ENCODE measurements at places on chromosomes 13 and 19.

GRCh38 chr13:91245288-91245687 lies 102.2 kb upstream of the MIR17HG start:
- no peak for DNase-seq

DNA sequence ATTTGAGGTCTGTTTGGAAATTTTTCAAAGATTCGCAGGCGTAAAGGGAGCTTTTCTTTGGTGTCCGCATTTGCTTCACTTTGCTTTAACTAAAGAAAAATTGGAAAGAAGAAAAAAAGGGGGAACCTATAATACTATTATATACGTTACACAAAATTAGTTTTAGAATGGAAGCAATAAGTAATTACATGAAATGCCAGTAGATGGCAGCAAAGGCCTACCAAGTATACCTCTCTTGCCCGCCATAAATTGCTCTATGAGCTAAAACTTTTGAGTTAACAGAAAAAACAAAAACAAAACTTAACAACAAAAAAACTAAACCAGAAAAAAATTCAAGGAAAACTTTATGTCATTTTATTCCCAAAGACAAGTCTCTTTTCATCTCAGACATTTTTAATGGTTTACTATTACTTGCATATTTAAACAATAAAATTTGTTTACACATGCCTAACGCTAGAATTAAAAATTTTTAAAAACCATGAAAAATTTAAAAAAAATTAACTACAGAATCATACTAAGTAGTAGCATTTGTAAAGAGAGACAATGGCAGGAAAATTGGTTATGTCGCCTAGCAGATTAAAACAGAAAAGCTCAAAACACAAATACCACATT lies 271.4 kb downstream of the NALCN start:
- DNase-seq: no peak

GRCh38 chr19:48681127-48681470 lies 8.3 kb upstream of the NTN5 start:
- no peak for DNase-seq

- DNase-seq: no peak
Observed at GRCh38 chr13:96053003-96053703, at the start of gene UGGT2. Gene UGGT2, minus strand, starts transcription at chr13:96053401. Its CDS starts 89 bp downstream, at chr13:96053312.

GRCh38 chr19:3036119-3036976 lies 7.3 kb upstream of the TLE2 start:
- DNase-seq: peak; percentile 33

GRCh38 chr13:98476106-98476505 lies 100.8 kb downstream of the STK24 start:
- DNase-seq: no peak

GRCh38 chr13:111901267-111901915 lies 165.6 kb upstream of the SOX1 start:
- DNase-seq: no peak

GRCh38 chr13:102227741-102228140 lies 174.1 kb downstream of the FGF14 start:
- DNase-seq: peak; percentile 42

GRCh38 chr13:41939398-41939797 lies 21.5 kb downstream of the VWA8 start:
- DNase-seq: no peak

GRCh38 chr19:38699027-38699346 lies 45.3 kb downstream of the CAPN12 start:
- DNase-seq: no peak

DNA sequence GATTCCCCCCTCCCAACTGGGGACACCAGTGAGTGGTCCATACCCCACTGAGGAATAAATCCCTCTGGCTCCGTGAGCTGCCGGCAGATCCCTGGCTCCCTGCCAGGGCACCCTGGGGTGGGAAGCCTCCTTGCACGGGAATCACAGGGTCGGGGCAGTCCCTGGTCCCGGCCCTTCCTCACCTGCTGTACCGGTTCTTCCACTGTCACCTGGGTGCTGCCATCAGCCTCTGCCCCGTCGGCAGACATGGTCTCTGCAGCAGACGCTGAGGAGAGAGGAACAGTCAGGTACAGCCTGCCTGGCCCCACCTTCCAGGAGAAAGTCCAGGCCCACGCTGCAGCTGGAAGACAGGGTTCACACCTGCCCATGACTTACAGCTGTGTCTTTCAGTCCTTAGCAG lies 6.3 kb downstream of the PLIN3 start:
- no peak for DNase-seq

GRCh38 chr13:51759240-51759639 lies 44.7 kb downstream of the DHRS12 start:
- DNase-seq: no peak

DNA sequence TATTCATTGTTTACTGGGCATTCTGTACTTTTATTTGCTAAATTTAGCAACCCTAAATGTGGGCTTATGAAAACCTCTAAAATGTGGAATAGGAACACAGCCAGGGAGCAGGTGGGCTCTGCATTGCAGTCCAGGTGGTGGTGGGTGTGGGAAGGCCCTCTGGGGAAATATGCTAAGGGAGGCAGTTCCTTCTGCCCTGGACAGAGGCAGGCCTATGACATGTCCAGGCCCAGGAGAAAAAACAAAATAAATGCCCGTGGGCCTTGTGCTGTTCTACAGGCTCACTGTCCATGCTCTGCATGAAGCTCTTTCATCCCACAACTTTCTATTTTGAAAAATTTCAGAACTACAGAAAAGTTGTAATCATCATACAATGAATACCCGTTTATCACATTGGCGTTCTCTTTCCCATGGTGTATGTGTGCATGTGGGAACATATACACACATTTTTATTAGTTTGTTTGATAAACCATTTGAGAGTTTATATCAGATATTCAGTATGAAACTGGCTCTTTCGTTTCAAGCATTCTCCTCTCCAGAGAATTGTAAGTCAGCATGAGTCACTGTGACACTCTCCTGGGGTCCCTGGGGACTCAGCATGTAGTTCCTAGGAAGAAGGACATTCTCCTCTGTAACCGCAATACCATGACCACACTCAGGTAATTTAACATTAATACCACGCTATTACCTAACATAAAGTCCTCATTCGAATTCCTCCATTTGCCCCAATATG lies 505.3 kb downstream of the COG6 start:
- no peak for DNase-seq

- no peak for DNase-seq
Observed at GRCh38 chr19:51794885-51795490, at the start of gene FPR3. Gene FPR3, plus strand, starts transcription at chr19:51795157. Its CDS starts 28,592 bp downstream, at chr19:51823749.

DNA sequence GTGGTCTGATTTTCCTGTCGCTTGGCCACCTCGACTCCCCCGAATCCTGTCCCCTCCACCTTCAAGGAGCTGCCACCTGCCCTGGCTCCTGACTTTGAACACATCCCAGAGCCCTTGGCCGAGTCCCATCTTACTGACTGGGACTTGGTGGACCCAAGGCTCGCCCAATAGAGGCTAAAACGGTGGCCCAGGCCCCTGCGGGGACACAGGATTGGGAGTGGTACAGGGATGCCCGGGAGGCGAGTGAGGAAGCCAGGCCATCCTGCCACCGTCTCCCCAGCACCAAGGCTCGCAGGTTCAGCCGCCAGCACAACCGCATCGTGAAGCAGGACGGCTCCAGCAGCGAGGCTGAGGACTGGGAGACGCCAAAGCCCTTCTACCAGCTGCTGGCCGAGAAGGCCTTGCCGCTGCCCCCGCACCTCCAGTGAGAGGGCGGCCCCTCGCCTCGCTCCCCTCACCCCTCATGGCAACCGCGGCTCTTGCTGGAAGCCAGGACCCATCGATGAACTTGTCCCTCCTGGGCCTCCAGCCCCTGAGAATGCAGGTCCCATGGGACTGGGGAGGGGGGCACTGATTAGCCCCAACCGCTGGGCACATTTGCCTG lies 5.3 kb downstream of the SIX5 start:
- no peak for DNase-seq

DNA sequence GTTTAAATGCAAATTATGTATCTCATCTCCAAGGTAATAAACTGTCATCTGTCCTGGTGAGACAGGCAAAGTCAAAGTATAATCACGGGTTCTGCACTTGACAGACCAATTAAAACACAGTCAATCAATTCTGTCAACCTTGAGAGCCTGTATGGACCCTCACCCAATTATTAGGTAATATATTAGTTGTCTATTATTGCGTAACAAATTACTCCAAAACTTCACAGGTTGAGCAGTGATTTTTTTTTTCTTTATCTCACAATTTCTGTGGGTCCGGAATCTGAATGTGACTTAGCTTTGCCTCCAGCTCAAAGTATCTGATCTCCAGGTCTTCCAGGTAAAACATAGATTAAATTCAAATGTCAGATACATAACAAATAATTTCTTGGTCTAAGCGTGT lies 707.4 kb upstream of the ARGLU1 start:
- DNase-seq: no peak

DNA sequence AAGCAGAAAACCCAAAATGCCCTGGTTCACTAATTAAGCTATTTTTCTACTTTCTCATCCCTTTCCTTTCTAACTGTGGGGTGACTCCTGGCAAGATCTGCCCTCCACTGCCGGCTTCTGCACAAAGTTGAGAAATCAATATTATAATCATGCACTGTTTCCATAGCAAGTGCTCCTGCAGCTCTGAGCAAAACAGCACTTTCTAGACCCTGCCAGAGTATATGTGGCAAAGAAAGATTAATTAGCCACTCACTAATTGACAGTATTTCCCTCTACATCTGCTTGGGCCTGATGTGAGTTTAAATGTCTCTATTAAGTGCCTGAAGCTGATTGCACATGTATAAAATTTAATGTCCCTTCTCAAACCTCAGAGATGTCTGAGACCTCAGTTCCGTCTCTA lies 39.5 kb upstream of the FAM216B start:
- DNase-seq: no peak

DNA sequence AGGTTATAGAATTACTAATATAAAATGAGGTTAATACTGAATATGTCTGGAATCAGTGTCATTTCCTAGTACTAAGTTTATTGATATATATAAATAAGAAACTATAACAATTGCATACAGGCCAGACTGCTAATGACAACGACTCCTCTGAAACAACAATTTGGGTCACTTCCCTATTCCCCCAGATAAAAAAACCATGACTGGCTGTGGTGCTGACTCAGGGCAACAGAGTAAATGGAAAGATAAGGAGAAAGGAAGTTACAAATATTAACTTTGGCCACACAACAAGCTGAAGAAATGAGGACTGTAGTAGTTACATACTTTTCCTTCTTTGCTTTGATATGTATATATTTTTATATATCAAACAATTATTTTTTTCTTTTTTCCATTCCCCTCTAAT lies 263.7 kb upstream of the PCDH9 start:
- DNase-seq: no peak

GRCh38 chr19:50327461-50328223 lies 1.5 kb downstream of the KCNC3 start:
- no peak for DNase-seq

GRCh38 chr13:102012299-102013293 lies 389.3 kb downstream of the FGF14 start:
- DNase-seq: peak; percentile 69

DNA sequence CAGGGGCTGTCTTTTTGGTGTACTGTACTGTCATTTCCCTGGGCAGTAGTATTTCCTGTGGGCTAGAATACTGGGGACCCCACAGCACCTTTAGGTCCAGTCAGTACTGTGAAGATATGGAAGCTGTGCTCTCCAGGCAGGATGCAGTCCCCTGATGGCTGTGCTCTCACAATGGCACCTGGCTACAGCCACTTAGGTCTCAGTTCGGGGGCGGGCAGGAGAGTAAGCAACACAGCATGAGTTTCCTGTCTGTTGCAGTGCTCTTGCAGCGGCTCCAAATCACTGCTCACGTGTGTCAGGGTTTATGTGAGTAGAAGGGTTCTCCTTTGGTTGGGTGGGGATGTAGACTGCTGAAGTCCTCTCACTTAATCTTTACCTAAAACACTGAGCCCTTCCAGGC lies 810.4 kb downstream of the DACH1 start:
- no peak for DNase-seq

- DNase-seq: no peak
Observed at GRCh38 chr19:29170554-29170953, 42.4 kb downstream of the UQCRFS1 start.

DNA sequence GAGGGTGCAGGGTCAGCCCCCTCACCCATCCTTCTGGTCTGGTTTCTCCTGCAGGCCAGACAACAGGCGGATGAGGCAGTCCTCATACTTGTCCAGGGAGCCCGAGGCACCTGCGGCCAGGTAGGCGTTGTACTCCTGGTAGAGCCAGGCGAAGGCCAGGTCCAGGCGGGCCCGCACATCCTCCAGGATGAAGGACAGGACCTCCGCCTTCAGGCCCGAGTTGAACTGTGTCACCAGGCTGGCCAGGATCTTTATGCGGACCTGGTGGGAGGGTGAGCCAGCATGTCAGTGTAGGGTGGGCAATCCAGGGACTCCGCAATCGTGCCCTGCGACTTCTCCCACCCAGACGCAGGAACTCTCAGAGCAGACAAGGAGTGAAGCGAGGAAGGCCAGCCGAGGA lies 13.8 kb upstream of the RSPH6A start:
- no peak for DNase-seq

GRCh38 chr13:98214008-98214643 lies 37.1 kb upstream of the RNF113B start:
- no peak for DNase-seq

DNA sequence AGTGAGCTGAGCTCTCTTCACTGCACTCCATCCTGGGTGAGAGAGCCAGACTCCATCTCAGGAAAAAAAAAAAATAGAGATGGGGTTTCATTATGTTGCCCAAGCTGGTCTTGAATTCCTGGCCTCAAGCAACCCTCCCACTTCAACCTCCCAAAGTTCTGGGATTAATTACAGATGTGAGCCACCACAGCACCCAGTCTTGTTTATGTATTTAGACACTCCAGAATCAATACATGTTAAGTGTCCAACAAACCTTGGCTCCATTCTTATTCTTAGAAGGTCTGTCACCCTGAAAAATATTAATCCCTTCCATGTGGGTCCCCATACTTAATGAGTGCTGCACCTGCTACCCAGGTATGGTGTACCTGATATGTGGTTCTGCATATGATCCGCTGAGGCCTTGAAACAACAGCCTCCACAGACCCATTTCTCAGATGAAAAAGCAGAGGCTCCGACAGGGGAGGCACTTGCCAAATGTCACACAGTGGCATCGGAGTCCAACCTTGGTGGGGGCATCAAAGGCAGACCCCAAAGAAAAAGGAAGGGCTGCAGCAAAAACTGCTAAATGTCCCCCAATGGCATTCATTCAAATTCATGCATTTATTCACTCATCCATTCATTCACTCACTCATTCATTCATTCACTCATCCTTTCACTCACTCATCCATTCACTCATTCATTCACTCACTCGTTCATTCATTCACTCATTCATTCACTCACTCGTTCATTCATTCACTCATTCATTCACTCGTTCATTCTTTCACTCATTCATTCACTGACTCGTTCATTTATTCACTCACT lies 16.7 kb downstream of the TICAM1 start:
- no peak for DNase-seq

DNA sequence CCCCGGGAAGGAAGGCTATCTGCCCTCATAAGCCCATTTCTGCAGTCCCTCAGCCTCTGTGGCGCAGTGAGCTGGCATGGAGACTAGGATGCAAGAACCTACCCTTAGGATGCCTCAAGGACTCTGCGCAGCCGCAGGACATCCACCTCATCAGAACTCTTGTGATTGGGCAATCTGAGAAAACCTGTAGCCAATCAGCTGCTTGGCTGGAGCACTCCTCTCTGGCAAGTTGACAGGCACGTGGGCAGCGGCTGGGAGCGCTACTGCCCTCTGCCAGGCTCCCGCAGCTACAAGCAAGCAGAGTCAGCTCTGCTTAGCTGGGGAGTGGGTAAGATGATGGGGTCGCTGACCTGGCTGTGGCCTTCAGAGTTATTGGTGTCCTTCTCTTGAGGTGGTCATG lies 1.5 kb upstream of the ECSIT start:
- peak; percentile 85 for DNase-seq

Measured in cerebellar nuclear complex (tissue), 1 donor.